ENCODE measurements at places on chromosomes 7 and 10.

GRCh38 chr10:6174201-6174874, 28.4 kb upstream of the PFKFB3 start:
- DNase-seq, result no peak

- DNase-seq, result no peak
Observed at GRCh38 chr7:50648570-50649169, 83.5 kb upstream of the DDC start.

DNA sequence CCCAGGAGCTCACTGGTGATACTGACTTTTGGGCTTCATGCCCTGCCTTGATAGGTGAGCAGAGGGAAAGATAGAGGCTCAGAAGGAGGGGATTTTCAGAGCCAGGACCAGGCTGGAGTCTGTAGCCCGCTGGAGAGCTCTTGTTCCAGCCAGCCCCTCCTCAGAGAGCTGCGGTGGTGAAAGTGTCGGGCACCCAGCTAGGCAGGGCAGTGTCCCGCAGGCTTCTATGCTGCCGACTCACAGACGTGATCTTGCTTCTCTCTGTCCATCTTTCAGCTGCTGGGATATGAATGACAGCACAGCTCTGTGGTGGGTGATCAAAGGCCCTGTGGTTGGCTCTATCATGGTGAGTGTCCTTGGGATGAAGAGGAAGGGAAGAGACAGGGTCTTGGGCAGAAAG, 35.2 kb downstream of the ADCYAP1R1 start:
- DNase-seq, result no peak

- DNase-seq, result no peak
Observed at GRCh38 chr7:151139071-151139790, 28.3 kb downstream of the GBX1 start.

DNA sequence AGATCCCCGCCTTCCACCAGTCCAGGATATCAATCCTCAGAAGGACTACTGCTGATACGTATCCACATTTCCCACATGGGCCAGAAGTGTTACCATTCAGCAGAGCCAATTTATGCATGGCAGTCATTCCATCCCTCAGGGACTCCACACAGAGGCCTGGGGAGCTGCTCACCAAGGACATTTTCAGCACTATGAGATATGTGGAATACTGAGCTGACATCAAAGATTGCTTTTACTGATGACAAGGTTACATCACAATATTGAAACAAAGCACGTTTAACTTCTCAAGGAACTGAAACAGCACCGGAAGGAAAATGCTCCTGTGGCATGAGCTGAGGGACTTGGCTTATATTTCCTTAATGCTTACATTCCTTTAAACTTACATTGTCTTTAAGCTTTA, 335.1 kb downstream of the BMPER start:
- no peak for DNase-seq

DNA sequence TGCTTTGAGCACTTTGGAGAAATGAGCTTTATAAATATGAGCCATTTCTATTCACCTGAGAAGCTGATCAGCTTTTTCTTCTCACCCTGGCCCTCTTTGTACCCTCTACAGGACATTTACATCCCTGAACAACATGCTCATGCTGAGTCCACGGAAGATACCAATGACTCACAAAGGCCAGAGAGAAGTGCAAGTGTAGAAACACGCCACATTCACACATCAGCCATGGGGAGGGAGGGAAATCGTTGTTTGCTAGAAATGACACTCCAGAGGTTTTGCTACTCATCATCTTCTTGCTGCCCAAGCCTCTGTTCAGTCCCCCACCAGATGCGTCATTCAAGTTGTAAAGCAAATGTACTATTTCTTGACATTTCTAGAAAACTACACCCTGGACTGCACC, 2.8 kb upstream of the UCN3 start:
- no peak for DNase-seq

DNA sequence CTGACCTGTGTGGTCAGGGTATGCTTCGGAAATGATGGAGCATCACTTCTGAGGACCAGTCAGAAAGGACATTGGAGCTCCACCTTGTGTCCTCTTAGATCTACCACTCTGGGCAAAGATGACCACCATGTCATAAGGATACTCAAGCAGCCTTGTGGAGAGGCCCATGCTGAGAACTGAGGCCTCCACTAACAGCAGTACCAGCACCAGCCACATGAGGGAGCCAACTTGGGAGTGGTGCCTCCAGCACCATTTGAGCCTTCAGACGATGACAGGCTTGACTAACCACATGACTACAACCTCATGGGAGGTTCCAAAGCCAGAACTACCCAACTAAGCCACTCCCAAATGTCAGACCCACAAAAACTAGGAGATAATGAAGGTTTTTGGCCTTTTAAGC, 116.0 kb downstream of the NPTX2 start:
- DNase-seq, result no peak

DNA sequence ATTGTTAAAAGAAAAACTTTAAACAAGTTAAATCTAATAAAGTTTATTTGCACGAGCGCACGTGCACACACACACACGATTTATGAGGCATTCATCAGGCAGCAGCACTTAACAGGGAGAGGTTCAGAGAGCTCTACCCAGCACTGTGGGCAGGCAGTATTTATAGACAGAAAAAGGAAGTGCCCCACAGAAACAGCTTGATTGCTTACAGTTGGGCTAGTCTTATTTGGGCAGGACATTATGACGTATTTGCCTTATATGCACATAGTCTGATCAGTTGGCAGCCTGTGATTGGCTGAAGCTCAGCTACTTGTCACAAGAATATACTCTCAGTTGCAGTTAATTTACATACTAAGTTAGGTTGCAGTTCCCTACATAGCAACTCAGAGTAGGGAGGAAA, 1.2 kb upstream of the SDHAF3 start:
- no peak for DNase-seq

GRCh38 chr7:18426564-18427226, 68.9 kb upstream of the HDAC9 start:
- no peak for DNase-seq
